ENCODE measurements at places on chromosomes 1 and 21. TPM values are rescaled to one million over a fixed set of nuclear protein-coding genes. Genes with fewer than 3 reads are reported as not detected.

Gene ZNF593OS
- total RNA-seq, result not detected

Gene PARS2
- total RNA-seq, result 2.6 TPM

Gene PSRC1
- 12.3 TPM for total RNA-seq

Gene ETV3L
- total RNA-seq, result not detected

Gene IL6R
- 4.1 TPM for total RNA-seq

Gene FCRL6
- 0.30 TPM for total RNA-seq
